Activated CD8-positive, alpha-beta memory T cell treated with anti-CD3 and anti-CD28 coated beads for 4 hours (primary cell): ENCODE measurements at places on chromosomes 5 and 9.

DNA sequence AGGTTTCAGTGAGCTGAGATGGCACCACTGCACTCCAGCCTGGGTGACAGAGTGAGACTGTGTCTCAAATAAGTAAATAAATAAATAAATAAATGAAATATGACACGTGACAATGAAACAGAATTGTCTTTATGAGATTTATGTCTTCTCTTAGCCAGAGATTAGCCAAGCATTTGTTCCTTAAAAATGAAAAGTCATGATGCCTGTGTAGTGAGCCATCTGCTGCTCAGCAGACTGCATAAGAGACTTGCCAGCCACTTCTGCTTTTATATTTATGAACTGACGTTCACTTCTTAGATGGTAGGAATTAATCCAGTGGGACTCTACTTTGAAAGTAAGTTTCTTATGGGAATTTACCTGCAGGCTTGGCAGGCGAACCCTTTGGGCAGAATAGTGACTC, 227.4 kb downstream of the NR3C1 start:
- no peak for DNase-seq

GRCh38 chr5:14142827-14143545, at the start of gene TRIO:
TSS of gene TRIO (plus strand) at chr5:14143342. CDS start at chr5:14143726, 384 bp downstream.
- DNase-seq = peak; percentile 61

GRCh38 chr5:66892716-66893115, 296.5 kb downstream of the MAST4 start:
- DNase-seq = no peak

- DNase-seq = no peak
These were observed 54.3 kb downstream of the ADRB2 start for GRCh38 chr5:148880696-148881095.

DNA sequence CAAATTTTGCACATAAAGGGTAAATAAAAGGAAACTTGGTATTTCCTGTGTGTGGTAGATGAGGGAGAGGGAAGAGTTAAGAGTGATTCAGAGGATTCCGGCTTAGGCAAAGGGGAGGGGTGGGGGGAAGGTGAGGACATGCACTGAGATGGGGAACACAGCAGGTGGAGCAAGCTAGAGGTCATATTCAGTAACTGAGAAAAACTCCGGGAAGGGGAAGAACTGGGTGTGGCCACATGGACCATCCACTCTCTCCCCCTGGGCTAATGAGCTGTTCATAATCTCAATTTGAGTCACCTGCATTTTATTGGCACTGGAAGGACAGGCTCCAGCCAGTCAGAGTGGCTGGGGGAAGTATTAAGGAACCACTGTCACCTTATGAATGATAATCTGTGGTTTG, 45.1 kb upstream of the UGCG start:
- no peak for DNase-seq

DNA sequence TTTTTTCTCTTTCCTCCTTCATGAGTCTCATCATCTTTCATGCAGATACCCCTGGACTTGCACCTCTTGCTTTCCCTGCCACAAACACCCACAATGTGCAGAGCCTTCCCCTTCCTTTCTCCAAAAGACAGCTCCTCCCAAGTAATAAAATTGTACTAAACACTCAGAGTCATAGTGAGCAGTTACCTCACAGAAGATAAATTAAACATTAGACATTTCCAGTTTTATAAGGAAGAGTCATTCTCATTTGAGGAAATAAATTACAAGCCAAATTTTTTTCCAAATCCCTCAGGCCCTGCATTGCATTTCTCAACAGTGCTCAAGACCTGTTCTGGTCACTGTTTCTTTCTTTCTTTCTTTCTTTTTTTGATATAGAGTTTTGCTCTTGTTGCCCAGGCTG, 131.5 kb downstream of the ATPSCKMT start:
- DNase-seq = no peak

GRCh38 chr5:92519811-92520632, 1061.0 kb downstream of the NR2F1-AS1 start:
- no peak for DNase-seq

GRCh38 chr5:32298059-32298415, 14.7 kb downstream of the MTMR12 start:
- DNase-seq = no peak

GRCh38 chr9:106830527-106831150, 32.3 kb upstream of the ZNF462 start:
- no peak for DNase-seq

GRCh38 chr5:85479849-85480248, 1095.2 kb upstream of the EDIL3 start:
- DNase-seq = no peak

DNA sequence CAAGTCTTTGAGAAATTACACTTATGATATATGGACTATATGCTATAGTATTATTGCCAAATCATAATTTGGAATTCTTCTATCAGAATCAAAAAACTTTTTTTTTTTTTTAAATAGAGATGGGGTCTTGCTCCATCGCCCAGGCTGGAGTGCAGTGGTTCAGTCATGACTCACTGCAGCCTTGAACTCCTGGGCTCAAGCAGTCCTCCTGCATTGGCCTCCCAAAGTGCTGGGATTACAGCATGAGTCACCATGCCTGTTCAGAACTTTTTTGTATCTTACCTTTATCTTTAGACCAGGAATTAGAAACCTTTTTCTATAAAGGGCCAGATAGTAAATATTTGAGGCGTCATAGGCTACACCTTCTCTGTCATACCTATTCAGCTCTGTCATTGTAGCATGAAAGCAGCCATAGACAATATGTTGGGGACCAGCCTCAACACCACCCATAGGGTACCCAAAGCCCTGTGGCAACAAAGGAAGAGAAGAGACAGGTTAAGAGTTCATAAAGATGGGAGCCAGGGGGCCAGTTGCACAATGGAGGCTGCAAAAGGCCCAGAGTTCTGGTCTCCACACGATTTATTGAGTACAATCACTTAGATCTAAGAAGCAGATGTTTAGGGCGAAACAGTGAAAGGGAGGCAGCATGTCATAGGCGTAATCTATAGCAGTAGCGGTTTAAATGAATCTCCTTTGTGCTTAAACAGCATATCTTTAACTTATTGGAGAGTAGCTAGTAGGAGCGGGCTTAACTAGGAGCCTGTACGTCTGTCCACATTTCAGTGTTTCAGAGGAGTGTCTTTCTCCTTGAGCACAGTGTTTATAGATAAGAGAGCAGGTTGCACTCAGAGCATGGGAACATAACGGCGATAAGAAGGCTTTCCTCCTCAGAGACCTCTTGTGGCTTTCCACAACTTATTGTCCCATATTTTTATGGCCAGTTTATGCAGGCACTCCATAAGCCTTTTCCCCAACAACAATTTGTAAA, 12.5 kb downstream of the ECM2 start:
- no peak for DNase-seq

- DNase-seq = no peak
These were observed 198.3 kb downstream of the KCTD16 start for GRCh38 chr5:144369006-144369405.

GRCh38 chr5:84791730-84792129, 407.1 kb upstream of the EDIL3 start:
- no peak for DNase-seq

DNA sequence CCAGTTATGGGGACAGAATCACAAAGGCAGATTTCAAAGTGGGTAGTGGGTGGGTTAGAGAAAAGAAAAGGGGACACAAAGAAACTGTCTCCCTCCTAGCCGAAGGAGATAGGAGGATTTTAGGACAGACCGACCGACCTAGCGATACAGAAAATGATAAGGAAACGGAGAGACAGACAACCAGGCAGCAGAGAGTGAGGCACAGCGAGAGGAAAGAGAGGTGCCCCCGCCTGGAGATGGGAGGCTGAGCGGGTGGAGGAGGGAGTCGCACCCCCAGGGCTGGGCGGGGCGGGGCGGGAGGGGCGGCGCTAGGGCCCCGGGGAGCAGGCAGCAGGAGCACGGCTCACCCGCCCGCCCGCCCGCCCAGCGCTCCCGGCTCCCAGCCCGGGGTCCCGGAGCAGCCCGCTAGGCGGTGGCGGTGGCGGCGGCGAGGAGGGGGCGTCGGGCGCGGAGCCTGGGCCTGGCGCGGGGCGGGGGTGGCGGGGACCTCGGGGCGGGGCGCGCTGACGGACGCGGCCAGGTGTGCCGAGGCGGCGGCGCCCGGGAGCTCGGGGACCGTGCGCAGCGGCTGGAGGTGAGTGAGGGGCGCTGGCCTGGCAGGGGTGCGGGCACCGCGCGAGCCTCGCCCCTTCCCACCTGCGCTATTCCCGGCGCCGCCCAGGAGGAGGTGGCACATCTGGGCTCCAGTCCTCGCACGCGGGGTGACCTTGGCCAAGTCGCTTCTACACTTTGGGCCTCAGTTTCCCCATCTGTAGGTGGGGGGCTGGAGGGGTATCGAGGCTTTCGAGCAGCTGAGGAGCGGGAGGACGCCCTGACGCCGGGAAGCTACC, 15.9 kb upstream of the SYNPO start:
- DNase-seq = no peak

GRCh38 chr9:116318468-116319374, 165.1 kb downstream of the PAPPA start:
- DNase-seq = no peak

GRCh38 chr5:68475476-68475983, 260.0 kb downstream of the PIK3R1 start:
- DNase-seq = no peak

GRCh38 chr9:126516936-126517832, 96.5 kb upstream of the LMX1B start:
- DNase-seq = no peak

GRCh38 chr9:94298949-94299599, 29.4 kb downstream of the NUTM2F start:
- DNase-seq = no peak

DNA sequence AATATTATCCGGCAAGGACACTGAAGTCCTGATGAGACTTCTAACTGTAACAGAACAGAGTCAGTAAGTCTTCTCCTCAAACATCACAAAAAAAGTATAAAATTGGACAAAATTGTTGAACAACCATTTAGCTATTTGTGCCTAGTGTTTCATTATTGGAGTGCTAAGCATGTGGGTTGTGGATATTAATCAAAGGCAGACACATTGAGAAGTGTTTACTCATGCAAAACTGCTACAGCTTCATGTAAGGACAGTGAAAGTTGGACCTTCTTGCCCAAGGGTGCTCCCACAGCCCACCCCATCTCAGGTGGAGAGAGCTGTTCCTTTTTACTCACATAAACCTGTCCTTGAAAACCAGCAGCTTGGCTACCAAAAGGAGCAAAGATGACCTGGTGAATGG, 355.1 kb upstream of the DAB2 start:
- DNase-seq = no peak

DNA sequence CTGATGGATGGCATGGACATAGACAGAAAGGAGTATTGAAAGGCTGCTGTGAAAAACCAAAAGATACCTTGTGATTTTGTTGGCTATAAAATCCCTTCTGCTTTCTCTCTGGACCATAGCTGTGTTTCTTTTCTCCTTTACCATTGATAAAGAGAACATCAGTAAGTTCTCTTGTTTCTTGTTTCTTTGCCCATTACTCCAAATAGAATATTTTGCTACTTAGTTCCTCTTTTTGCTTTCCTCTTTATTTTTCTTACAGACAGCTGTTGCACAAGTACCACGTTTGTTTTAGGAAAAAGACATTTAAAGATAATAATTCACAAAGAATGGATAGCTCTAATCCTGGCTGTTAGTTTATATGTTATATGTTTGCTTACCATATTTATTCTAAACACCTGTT, 1129.2 kb downstream of the DTWD2 start:
- DNase-seq = no peak

- no peak for DNase-seq
These were observed 220.9 kb upstream of the DAP start for GRCh38 chr5:10981932-10982331.

DNA sequence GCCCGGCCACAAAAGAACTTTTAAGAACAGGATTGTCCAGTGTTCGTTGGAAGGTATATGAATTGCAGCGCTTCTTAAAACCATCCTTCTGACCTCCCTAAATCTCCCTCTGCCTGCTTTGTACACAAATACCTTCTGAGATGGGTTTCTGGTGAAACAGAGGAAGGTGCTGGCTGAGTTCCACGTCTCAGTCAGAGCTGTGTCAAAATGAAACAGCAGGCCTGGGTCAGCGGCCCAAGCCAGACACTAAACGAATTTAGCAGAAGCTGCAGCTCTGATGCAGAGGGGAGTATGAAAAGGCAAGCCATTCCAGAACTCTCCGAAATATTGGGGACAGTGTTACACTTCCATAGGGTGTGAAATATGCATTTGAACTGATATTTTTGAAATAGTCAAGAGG, 37.8 kb upstream of the CRB2 start:
- no peak for DNase-seq

GRCh38 chr9:1031951-1032601, 18.1 kb upstream of the DMRT2 start:
- no peak for DNase-seq

DNA sequence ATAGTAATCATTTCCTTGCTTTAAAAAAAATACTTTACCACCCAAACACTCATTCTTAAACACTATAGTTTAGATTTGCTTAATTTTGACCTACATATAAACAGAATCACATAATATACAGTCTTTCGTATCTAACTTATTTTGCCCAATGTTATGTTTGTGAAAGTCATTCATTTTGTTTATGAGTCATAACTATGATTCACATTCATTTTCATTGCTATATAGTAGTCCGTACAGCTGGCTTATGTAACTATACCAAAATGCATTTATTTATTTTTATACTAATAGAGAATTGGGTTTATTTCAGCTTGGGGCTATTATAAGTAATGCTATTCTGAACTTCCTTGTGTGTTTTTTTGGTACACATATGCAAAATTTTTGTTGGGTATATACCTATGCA, 33.9 kb upstream of the FOXI1 start:
- DNase-seq = no peak

- no peak for DNase-seq
These were observed 61.6 kb upstream of the ANGPTL2 start for GRCh38 chr9:127183814-127184582.

DNA sequence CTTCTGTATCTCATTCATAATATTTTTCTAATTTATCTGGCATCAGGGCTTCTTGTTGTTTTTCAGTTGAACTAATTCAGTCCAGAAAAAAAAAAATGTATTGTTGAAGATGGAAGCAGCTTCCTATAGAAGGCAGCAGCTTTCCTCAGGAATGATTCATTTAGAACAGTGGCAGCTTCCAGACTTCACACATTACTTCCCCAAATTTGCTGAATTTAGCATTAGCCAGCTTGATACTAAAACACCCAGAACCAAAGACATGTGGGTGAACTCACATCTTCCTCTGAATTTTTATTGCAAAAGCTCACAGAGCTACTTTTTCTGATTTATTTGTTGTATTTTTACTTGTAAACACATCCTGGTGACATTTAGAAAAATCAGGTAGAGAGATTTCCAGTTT, 53.8 kb downstream of the HCN1 start:
- DNase-seq = no peak
